ENCODE measurements at places on chromosomes 4 and X.

DNA sequence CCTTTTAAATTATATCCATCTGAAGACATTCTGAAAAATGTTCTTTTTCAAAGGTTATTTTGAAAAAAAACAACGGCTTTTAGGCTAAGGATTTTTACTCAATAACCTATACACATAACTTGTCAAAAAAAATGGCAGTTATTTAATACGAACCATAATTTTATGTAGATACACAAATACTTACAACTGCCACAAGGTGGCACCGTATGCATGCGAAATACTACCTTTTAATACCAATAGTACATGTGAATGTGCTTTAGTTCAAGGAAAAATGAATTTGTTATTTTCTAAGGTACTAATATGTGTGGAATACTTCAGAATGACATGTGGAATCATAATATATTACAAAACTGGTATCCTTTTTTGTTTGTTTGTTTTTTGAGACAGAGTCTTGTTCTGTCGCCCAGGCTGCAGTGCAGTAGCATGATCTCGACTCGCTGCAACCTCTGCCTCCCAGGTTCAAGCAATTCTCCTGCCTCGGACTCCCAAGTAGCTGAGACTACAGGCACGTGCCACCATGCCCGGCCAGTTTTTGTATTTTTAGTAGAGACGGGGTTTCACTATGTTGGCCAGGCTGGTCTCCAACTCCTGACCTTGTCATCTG is 4.6 kb upstream of the MAD2L1 start:
- DNase-seq, result no peak

DNA sequence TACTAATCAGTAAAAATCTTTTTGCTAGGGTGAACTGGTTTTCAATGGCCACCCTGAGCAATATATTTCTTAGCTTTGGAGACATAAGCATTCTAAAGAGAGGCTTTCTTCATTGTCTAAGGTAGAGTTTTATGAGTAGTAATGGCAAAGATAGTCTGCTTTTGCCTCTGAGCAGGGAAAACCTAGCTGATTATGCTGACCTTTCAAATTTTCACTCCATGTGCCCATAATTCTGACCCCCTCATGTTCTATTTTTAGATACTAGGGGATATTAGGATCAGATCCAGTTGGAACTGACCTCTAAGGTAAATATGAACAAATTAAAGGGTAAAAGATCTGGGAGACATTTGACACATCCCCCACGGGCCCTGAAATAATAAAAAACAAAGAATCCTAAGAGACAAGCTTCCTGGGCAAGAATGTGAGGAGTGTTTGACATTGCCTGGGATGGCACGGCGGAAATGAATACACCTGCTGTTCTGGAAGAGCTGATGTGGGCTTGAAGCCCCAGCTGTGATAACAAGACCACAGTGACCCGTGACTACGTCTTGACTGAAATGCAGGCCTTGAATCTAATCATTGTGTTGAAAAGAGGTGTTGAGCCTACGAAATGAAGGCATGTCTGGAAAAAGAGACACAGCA is 392.1 kb upstream of the FRG1 start:
- no peak for DNase-seq

DNA sequence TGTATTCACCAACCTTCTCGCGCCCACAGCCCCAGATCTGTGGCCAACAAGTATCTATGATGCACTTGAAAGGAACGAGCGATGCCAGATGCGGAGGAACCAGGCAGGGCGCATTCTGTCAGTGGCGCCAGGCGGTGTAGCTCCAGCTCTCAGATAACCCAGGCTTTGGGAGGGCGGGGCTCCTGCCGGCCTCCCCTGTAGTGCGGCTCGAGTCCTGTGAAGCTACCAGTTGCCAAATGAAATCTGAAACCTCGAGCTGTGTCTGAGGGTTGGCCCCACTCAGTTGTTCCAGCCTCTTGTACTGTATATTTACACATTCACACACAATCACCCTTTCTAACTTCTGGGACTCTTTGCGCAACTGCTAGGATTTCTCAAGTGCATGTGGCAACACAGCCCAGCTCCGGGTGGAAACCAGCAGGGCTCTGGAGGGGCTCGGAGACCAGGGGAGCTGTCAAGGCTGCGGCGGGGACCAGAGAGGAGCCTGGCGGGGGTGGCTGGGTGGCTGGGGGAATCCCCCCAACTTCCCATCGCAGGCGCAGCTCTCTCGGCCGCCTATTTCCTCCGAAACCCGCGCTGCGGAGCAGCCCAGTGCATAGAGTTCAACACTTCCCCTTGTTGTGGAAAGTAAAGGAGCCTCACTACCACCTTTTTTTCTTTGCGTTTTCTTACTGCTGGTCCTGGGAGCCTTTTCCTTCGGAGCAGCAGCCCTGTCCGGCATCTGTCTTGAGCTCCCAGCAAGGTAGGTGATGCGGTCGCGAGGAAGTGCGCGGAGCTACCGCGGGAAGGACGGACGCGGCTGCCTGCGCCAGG is at the start of gene ARHGAP24:
ARHGAP24 (plus strand) TSS at position 333 of the 813 bp plus-strand sequence.
- no peak for DNase-seq

- no peak for DNase-seq
Observed at GRCh38 chr4:109912706-109913595, at the start of gene EGF. EGF (plus strand) TSS chr4:109912883; CDS start chr4:109913336, 453 bp downstream.
